ENCODE measurements at places on chromosomes 1 and 21.

DNA sequence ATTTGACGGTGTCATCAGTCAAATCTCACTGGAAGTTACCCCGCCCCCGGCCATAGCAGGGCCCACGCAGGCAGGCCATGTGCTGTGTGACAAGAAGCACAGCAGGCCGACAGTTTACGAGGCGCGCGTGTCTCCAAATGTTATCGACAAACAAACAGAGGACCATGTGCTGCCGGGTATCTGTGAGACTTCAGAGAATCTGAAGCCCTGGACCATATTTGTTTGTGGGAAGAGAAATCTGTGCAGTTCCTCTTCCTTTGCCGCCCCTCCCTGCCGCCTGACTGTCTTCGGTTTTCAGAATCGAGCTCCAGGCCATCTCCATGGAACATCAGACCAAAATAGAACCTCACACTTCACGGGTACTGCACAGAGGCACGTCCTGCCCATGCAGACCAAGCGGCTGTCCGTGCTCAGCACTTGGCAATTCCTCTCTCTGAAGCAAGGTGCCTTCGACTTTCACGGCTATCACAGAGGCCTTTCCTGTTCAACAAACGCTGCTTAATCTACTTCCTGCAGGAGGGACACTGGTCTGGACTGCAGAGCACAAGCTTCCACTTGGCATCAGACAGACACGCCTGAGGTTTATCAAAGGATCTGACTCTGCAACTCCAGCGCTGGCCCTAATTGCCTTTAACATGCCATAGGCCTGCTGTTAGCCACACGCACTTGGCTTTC is 135.7 kb upstream of the KRTAP19-8 start:
- peak; percentile 86 for DNase-seq

DNA sequence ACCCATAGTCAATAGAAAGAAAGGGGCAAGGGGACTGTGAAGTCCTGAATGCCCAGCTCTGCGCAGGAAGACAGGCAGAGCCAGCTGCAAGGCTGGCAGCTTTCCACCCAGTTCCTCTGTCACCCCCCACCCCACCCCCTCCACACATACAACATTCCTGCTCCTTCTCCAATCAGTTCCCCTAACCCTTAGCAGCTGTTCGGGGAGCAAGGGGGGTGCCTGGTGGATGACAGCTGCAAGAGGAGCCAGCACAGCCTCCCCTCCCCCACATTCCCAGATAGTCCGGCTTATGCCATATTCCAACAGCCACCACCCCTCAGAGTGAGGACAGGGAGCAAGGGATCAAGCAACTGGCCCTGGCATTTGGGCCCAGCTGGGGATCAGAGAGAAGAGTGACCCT is 9.7 kb downstream of the ARHGEF2 start:
- DNase-seq: peak; percentile 48

GRCh38 chr1:37096523-37096922 is 62.2 kb upstream of the GRIK3 start:
- peak; percentile 41 for DNase-seq

DNA sequence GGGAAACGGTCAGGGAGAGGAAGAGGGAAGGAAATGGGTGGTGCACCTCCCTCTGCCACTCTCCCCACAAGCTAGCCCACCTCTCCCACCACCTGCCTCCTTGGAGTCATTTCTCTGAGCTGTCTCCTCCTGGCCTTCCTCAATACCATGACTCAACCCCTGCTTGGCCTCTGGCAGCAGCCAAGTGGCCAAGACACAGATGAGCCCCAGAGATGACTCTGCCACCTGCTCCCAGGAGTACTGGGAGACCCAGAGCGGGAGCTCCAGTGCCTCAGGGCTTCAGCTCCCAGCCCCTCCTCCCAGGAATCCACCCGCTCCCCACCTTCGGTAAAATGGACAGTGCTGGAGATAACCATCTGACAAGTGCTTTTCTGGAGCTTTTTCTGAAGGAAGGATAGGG is 2.6 kb downstream of the S100A16 start:
- DNase-seq: peak; percentile 57

- no peak for DNase-seq
These were observed 858 bp upstream of the SUSD4 start for GRCh38 chr1:223364685-223365382.

DNA sequence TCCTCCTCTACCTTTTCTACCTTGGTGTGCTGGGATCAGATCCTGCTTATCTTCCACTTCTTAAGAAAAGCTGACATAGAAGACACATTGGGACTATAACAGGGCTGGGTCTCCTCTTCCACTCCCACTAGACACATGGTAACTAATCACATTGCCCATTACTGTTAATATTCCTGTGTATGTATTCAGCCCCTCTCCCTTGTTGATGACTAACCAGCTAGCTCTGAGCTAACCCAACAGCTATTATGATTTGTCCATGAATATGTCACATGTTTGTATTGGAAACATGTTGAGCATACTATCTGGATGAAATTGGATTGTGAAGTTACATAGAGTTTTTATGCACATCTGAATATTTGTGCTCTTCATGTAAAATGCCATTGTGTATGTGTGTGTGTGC is 52.9 kb downstream of the MPZL1 start:
- no peak for DNase-seq

DNA sequence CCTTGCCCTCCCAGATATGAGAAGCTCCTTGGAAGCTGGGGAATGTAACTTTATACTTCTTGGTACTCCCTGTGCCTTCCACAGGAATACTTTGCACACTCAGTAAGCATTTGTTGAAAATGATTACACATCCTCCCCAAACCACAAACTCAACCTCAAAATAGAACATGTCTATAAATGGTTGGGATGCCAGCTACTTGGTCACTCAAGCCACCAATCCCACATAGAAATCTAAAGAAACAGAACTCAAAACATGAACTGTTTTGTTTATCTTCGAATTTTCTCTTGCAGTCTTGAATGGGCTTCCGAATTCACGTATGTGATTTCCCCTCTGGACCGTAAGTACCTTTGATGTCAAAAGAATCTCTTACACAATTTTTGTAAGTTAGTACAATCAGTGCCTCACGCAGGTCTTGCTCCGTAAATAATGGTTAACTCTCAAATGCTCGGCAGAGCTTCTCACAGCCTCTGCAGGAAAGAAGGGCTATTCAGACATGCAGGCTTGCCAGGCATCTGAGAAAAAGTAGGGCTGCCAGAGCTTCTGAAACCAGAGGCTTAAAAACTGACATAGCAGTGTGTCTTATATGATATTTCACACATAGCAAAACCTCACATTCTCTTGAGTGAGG is 26.9 kb downstream of the SORT1 start:
- DNase-seq: no peak

GRCh38 chr1:55060133-55060999 is 21.0 kb downstream of the PCSK9 start:
- no peak for DNase-seq

DNA sequence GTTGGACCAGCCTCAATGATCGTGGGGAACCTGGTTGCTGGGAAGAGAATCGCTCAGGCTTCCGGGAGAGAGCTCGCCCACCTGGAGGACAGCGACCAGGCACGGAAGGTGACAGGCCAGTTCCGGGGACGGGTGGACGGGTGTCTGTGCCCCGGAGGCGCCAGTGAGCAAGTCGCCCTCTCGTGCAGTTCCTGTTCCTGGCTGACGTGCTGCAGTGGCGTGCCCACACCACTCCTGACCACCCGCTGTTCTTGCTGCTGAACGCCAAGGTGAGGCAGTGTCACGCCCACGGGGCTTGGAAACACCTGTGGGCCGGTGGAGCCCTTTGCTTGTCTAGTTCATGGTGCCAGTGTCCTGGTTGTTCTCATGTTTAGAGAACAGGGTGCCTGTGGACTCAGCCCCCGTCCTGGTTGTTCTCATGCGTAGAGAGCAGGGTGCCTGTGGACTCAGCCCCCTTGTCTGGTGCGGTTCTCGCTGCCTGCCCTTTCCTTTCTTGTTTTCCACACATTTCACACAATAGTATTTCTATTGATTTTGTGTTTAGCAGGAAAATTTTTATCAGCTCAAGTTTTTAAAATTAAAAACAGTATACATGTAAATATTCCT is 53.1 kb downstream of the S100B start:
- no peak for DNase-seq

DNA sequence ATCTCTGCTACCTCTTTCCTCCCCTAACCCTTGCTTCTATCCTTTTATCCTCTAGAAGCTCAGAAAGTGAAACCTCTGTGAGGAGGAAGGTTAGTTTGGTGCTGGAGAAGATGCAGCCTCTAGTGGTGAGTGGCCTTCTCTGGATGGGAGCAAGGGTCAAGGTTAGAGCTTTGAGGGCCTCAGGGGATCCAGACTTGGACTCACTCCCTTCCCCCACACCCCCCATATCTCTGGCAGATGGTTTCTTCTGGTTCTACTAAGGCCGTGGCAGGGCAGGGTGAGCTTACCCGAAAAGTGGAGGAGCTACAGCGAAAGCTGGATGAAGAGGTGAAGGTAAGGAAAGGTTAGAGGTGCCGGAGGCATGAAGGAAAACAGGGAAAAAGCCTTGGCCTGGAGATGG is 9.2 kb downstream of the CGN start:
- DNase-seq: no peak

DNA sequence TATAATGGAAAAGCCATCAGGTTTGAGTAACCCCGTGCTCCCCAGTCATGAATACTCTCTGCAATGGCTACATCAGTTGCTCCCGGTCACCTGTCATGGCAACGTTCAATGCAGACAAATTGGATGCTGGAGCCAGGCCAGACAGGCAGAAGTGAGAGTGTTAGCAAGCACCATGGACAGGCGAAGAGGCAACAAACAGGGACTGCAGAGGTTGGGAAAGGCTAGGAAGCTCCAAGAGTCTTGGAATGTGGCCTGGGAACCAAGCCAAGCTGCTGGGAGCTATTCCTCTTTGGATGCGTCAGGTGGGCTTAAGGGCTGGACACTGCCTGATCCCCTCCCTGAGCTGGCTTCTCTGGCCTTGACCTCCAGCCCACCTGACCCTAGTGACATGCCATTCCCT is 102.9 kb downstream of the ACTL8 start:
- no peak for DNase-seq

- no peak for DNase-seq
These were observed 52.8 kb downstream of the TRIM11 start for GRCh38 chr1:228353601-228354371.

- DNase-seq: no peak
These were observed 182.8 kb downstream of the EIF4G3 start for GRCh38 chr1:20993716-20994575.

DNA sequence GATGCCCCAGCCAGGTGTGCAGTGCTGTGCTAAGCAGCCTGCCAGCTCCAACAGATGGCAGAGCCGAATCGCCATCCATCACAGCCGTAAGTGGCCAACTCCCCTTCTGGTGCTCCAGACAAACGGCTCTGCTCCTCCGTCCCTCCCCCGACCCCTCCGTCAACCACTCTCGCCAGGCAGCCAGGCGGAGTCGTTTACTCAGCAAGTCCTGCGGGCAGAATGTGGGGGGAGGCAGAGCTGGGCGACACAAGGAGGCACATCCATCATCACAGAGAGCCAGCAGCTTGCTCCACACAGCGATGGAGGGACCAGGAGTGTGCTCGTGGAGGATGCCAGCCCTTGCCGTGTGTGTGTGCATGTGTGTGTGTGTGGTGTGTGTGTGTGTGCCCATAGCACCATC is 206.6 kb upstream of the GRIK3 start:
- peak; percentile 30 for DNase-seq

GRCh38 chr1:169060919-169061639 is 45.4 kb upstream of the ATP1B1 start:
- no peak for DNase-seq

- DNase-seq: no peak
These were observed 471.8 kb upstream of the PRMT6 start for GRCh38 chr1:106584676-106585075.

GRCh38 chr1:46646331-46646730 is 21.8 kb downstream of the ATPAF1 start:
- DNase-seq: no peak
